GM04504 (cell line): ENCODE measurements at places on chromosomes 6 and 20.

DNA sequence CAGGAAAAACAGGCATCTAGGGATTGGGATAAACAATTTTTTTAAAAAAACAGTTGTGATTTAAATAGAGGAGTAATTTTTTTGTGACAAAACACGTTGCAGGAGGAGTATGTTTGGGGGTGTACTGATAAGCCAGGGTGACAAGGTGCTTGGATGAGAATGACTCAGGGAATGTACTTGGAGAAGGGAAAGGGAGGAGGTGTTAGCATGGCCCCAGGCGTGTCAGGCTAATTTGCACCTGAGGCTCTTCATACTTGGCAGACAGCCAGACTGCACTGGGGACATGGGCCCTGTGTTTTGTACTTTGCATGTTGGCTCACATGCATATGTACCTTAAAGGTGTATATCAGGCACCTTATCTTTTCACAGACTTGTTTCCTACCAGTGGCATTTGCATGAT lies 22.8 kb downstream of the PANK2 start:
- DNase-seq, result no peak

DNA sequence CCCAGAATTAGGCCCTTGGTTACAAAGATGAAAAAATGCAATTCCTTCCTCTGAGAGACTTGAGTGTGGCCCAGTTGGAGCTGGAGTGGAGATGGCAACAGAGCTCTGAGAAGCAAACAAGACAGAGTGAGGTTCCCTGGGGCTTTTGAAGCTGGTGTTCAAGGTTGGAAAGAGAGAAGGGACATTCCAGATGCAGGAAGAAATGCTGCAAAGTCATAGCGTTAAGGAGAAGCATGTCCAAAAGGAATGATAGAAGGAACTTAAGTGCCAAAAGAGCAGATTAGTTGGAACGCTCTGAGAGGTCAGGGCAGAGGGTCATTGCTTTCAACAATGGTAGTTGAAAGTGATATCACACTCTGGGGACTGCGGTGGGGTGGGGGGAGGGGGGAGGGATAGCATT lies 251.8 kb downstream of the TBC1D7 start:
- DNase-seq, result no peak

GRCh38 chr6:155448668-155449449 lies 6.8 kb downstream of the NOX3 start:
- DNase-seq, result no peak

GRCh38 chr6:47043286-47043685 lies 1.2 kb upstream of the ADGRF1 start:
- DNase-seq, result no peak

DNA sequence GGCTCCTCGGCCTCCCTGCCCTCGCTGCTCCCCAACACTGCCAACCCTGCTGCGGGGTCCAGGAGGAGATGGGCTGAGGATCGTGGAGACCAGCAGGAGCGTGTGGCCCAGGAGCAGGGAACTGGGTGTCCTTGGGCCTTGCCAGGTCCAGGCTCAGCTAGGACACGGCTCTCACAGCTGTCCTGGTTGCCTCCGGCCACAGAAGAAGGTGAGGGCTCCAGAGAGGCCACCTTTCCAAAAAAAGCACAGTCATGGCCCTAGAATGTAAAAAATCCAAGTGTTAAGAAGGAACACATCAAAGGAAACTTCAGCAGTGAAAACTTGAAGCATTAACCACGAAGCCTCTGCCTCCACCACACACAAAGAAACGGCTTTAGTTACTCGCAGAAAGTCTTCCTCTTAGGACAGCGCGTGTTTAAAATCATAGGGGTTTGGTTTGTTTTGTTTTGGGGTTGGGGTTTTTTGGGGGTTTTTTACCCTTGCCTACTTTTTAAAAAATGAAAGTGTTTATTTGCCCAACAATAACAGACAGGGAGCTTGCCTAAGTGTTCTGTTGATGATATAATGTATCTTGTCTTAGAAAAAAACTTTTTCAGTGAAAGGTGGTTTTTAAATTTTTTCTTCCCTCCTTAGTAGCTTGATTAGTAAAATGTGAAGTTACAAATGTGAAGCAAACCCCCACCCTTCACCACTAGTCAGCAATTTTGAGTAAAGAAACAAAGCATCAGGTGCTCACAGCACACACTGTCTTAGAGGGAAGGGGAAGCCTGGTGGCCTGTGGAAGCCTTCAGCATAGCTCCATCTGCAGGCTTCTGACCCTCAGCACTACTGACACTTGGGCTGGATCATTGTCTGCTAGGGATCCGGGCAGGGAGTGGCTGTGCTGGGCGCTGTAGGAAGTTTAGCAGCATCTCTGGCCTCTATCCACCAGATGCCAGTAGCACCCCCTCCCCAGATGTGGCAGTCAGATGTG lies 60.0 kb downstream of the PTPN1 start:
- no peak for DNase-seq

- no peak for DNase-seq
These were observed 155.6 kb upstream of the TBX18 start for GRCh38 chr6:84920021-84920420.

GRCh38 chr6:134451529-134451928 lies 133.6 kb upstream of the SGK1 start:
- DNase-seq, result no peak

- no peak for DNase-seq
These were observed 448.8 kb downstream of the RNF144B start for GRCh38 chr6:18835976-18836375.

GRCh38 chr6:29764422-29765196 lies 41.4 kb downstream of the HLA-F start:
- DNase-seq, result no peak

- DNase-seq, result peak; percentile 51
These were observed 10.4 kb downstream of the SRC start for GRCh38 chr20:37356387-37356786.

- no peak for DNase-seq
These were observed 53.4 kb downstream of the SLX4IP start for GRCh38 chr20:10488534-10488933.
